Muscle of leg (tissue), 16 donors: ENCODE measurements at places on chromosomes 5 and 9.

- H3K27ac ChIP-seq, result no peak overlapping the region
- DNase-seq, result no peak
- H3K27me3 ChIP-seq, result no peaks in the 10 kb centered on the region
- no peaks in the 10 kb centered on the region for H3K36me3 ChIP-seq
- no peak overlapping the region for H3K4me3 ChIP-seq
Measured at GRCh38 chr5:153700940-153701339, 210.5 kb downstream of the GRIA1 start.

DNA sequence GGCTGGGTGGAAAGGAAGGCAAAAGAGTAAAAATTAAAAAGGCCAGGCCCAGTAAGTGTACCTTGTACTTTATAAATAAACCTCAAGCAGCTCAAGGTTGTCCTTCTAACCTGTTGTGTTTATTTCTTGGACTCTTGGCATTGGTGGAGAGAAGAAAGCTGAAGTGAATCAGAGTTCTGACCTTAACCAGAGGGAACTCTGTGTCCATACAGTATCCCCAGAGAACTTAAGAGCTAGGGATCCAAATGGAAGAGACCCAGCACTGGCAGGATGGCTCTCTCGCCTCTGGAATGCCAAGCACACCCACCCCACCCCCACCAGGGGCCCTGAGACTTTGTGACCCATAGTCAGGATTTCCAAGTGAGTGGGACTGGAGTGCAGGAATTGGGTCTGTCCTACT lies 14.2 kb downstream of the NUDT2 start:
- peaks cover 28% of the 10 kb centered on the region for H3K4me1 ChIP-seq
- no peak for DNase-seq
- no peaks in the 10 kb centered on the region for H3K27me3 ChIP-seq
- H3K27ac ChIP-seq, result peak overlapping the region; percentile 56
- H3K4me3 ChIP-seq, result no peak overlapping the region

DNA sequence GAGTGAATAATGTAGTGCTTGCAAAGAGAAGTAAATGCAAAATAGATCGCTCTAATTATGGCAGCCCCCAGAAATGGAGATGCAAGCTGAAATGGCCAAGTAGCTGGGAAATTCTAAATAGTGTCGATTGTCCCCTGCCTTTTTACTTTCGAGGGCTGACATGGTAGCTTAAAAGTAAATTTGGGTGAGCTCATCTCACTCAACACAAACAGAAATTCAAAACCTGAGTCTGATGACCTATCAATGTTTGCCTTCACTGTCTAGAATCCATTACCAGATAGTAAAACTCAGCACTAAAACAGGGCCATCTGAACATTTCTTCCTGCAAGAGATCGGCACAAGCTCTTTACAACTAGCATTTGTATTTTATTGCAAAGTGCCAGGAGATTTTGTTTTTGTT lies 7.0 kb upstream of the LHX2 start:
- no peak overlapping the region for H3K27ac ChIP-seq
- H3K27me3 ChIP-seq, result peaks cover 91% of the 10 kb centered on the region
- H3K36me3 ChIP-seq, result no peaks in the 10 kb centered on the region
- H3K4me3 ChIP-seq, result no peak overlapping the region
- DNase-seq, result no peak

- no peaks in the 10 kb centered on the region for H3K36me3 ChIP-seq
- no peak overlapping the region for H3K4me3 ChIP-seq
- peaks cover 12% of the 10 kb centered on the region for H3K27me3 ChIP-seq
Measured at GRCh38 chr9:98178874-98179850, 13.3 kb downstream of the CORO2A start.

- no peak overlapping the region for H3K27ac ChIP-seq
- DNase-seq, result no peak
- H3K4me3 ChIP-seq, result no peak overlapping the region
Measured at GRCh38 chr5:24777392-24777791, 132.6 kb upstream of the CDH10 start.

- H3K4me3 ChIP-seq, result no peak overlapping the region
- no peaks in the 10 kb centered on the region for H3K36me3 ChIP-seq
- no peaks in the 10 kb centered on the region for H3K4me1 ChIP-seq
- H3K27ac ChIP-seq, result no peak overlapping the region
- H3K27me3 ChIP-seq, result no peaks in the 10 kb centered on the region
Measured at GRCh38 chr5:41219658-41220269, 6.4 kb upstream of the C6 start.

- H3K36me3 ChIP-seq, result peaks cover 14% of the 10 kb centered on the region
- no peak overlapping the region for H3K27ac ChIP-seq
- no peaks in the 10 kb centered on the region for H3K4me1 ChIP-seq
- H3K27me3 ChIP-seq, result no peaks in the 10 kb centered on the region
- DNase-seq, result peak; percentile 4
Measured at GRCh38 chr9:19085295-19085694, 17.4 kb downstream of the HAUS6 start.

- H3K4me3 ChIP-seq, result no peak overlapping the region
- H3K27ac ChIP-seq, result no peak overlapping the region
- H3K36me3 ChIP-seq, result no peaks in the 10 kb centered on the region
- no peaks in the 10 kb centered on the region for H3K4me1 ChIP-seq
- DNase-seq, result peak; percentile 48
- H3K27me3 ChIP-seq, result peaks cover 3% of the 10 kb centered on the region
Measured at GRCh38 chr9:98248737-98249474, 6.5 kb downstream of the TBC1D2 start.

GRCh38 chr9:27440888-27441740 lies 83.0 kb upstream of the IFNK start:
- H3K27ac ChIP-seq, result no peak overlapping the region
- no peak for DNase-seq
- H3K4me3 ChIP-seq, result no peak overlapping the region

GRCh38 chr5:88824892-88825583 lies 57.9 kb downstream of the MEF2C start:
- peaks cover 8% of the 10 kb centered on the region for H3K4me1 ChIP-seq
- peaks cover 7% of the 10 kb centered on the region for H3K36me3 ChIP-seq
- peak; percentile 89 for DNase-seq
- H3K27ac ChIP-seq, result peak overlapping the region; percentile 87
- no peaks in the 10 kb centered on the region for H3K27me3 ChIP-seq

- DNase-seq, result no peak
- no peaks in the 10 kb centered on the region for H3K4me1 ChIP-seq
- H3K4me3 ChIP-seq, result no peak overlapping the region
- no peak overlapping the region for H3K27ac ChIP-seq
- peaks cover 7% of the 10 kb centered on the region for H3K36me3 ChIP-seq
Measured at GRCh38 chr9:111533099-111533790, 8.3 kb downstream of the ZNF483 start.

- H3K4me3 ChIP-seq, result no peak overlapping the region
- no peaks in the 10 kb centered on the region for H3K36me3 ChIP-seq
- peak overlapping the region; percentile 55 for H3K27ac ChIP-seq
- no peaks in the 10 kb centered on the region for H3K27me3 ChIP-seq
- no peaks in the 10 kb centered on the region for H3K4me1 ChIP-seq
Measured at GRCh38 chr5:53730943-53731342, 170.5 kb downstream of the NDUFS4 start.

DNA sequence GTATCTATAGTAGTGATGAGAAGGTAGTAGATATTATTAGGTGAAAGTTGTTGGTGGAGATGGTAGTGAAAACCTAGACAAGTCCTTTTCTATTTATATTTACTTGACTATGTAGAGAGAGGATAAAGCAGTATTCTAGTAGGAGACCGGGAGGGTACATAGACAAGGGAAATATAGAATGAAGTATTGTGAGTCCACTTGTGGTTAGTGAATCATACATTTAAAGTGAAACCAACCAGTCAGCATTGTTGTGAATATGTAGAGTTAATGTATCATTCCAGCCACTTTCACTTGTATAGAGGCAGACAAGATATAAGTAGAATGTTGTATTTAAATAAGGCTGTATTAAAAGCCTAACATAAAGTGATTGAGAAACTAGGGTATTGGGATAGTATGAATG lies 1711.3 kb upstream of the ACO1 start:
- no peak for DNase-seq
- H3K4me1 ChIP-seq, result no peaks in the 10 kb centered on the region
- H3K36me3 ChIP-seq, result no peaks in the 10 kb centered on the region
- H3K27ac ChIP-seq, result no peak overlapping the region
- no peaks in the 10 kb centered on the region for H3K27me3 ChIP-seq

DNA sequence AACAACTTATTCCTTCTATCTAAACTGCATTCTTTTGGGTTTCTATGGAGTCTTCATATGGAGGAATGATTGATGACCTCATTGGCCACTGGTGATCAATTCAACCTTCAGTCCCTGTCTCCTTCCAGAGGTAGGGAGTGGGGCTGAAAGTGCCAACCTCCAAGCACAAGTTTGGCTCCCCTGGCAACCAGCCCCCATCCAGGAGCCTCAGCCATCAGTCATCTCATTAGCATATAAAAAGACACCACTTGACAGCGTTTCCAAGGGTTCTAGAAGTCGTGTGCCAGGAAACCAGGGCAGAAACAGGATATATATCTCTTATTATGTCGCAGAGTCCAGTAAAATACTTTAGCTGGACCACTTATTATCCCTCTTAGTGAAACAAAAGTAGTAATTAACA lies 9.8 kb downstream of the SLC31A2 start:
- no peak for DNase-seq
- no peaks in the 10 kb centered on the region for H3K4me1 ChIP-seq
- H3K36me3 ChIP-seq, result peaks cover 55% of the 10 kb centered on the region
- no peak overlapping the region for H3K27ac ChIP-seq
